ENCODE measurements at places on chromosomes 12 and 14.

DNA sequence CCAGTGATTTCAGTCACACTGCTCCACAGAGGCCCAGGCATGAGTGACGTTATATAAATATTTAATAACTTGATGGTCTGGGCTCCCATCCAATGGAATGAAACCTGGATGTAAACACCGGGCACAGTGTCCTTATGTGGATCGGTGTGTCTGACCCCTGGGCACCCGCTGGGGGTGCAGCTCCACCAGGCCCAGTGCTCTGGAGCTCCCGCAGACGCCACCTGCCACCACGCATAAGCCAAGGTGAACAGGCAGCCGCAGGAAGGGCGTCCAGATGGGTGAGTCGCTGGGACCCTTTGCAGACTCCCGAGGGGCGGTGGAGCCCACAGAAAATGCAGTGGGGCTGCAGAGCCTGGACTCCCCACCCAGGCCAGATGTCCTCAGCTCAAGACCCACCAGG lies 121.6 kb downstream of the SCARB1 start:
- DNase-seq, result no peak

DNA sequence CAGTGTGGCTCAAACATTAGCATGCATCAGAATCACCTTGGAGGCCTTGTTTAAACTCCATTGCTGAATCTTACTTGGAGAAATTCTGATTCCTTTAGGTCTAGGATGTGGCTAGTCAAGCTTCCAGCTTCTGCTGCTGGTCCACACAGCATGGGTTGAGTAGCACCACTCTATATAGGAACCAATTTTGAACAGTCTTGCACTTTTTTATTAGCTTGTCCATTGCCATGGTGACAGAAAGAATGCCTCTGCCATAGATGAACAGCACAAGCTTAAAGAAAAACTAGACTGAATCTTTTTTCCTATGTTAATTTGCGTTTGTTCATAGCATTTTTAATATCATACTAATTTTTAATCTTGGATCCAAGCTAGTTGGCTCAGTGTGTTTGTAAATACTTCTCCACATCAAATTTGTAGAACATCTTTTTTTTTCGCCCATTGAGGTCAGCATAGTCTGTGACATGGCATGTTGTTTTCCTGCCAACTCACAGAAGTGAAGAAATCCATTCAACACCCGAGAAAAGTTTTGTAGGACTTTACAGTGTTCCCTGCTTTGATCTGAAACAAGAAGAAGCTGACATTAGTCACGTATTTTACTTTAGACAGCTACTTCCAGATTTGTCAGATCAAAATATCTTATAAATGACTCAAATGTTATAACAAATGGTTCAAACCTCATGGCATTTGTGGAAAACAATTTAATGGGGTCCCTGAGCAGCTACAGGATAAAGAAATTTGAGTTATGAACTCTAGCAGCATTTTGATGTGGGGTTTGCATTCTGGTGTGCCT lies 438.8 kb downstream of the EGLN3 start:
- DNase-seq, result no peak

GRCh38 chr12:12726555-12727093 lies 9.5 kb downstream of the CDKN1B start:
- no peak for DNase-seq

- DNase-seq, result no peak
These were observed 6.0 kb downstream of the LTB4R start for GRCh38 chr14:24317141-24317928.

DNA sequence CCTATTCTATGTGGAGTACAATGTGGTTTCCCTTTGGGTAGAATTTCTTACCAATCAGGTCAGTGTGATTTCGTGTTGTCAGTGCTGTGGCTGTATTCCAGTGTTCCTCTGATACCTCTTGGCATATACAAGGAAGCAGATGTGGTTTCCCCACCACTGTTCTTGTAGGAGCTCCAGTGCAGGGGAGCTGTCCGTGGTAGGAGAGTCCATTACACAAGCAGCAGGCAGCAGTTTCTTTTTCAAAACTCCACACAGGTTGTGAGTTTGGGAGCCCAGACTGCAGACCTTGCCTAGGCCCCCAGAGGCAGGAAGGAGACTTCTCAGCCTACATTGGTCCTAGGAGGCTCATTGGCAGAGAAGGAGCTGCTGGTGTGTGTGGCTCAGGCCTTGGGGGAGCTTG lies 452.8 kb downstream of the AACS start:
- DNase-seq, result no peak

DNA sequence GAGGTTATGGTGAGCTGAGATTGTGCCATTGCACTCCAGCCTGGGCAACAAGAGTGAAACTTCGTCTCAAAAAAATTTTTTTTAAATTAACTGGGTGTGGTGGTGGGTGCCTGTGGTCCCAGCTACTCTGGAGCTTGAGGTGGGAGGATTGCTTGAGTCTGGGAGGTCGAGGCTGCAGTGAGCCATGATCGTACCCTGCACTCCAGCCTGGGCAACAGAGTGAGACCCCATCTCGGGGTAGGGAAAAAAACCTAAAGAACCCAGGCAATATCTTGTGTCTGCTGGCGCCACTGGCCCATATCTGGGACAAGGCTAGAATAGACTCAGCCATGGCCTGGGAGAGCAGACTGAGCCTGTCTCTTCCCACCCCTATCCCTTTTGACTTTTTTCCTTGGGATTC lies 9.1 kb upstream of the GPRC5A start:
- no peak for DNase-seq

DNA sequence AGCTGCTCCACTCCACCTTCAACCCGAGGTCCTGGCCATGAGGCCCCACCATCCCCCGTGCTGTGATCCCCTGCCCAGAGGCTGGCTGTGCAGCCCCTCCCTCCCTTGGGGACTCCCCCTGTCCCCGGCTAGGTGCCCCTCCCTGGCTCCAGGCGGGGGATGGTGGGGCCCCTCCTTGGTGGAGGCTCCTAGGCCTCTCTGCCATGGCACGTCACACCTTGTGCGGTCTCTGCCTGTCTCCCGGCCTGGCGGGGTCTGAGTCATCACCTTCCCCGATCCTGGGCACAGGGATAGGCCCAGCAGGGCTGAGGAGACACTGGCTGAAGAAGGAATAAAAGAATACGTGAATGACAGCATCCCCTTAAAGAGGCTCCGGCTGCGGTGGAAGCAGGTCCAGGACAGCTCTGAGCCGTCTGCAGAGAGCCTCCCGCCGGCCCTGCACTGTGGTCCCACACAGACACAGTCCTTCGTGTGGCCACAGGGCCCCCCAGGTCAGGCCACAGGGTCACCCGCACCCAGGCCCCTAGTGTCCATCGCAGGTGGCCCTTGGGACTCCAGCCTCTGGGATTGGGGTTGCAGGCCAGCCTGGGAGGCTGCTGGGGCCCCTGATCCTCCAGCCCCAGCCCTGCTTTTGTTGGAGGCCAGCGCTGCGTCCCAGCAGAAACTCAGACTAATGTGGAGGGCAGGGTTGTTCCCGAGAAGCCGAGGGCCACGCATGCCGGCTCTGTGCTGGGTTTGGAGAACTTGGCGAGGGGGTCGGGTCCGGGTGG lies 43.6 kb downstream of the KIF26A start:
- no peak for DNase-seq

- no peak for DNase-seq
These were observed 314.1 kb upstream of the LRIG3 start for GRCh38 chr12:59234391-59234790.

All from CD4-positive, alpha-beta T cell treated with Interleukin-4 for 1 hour (primary cell).